ENCODE measurements at places on chromosomes 11 and 22.
A peak's percentile ranks its signal among the peaks of the same experiment; 100 is the strongest.

- DNase-seq = no peak
Measured at GRCh38 chr11:36350137-36350513, 54.0 kb downstream of the PRR5L start.

- DNase-seq = no peak
Measured at GRCh38 chr22:19079691-19080090, 42.5 kb downstream of the DGCR2 start.

- no peak for DNase-seq
Measured at GRCh38 chr22:49099496-49100124, 728.1 kb downstream of the BRD1 start.

GRCh38 chr11:27401833-27402316 lies 38.9 kb upstream of the CCDC34 start:
- no peak for DNase-seq

GRCh38 chr11:81792416-81792815 lies 941.2 kb downstream of the FAM181B start:
- DNase-seq = no peak

DNA sequence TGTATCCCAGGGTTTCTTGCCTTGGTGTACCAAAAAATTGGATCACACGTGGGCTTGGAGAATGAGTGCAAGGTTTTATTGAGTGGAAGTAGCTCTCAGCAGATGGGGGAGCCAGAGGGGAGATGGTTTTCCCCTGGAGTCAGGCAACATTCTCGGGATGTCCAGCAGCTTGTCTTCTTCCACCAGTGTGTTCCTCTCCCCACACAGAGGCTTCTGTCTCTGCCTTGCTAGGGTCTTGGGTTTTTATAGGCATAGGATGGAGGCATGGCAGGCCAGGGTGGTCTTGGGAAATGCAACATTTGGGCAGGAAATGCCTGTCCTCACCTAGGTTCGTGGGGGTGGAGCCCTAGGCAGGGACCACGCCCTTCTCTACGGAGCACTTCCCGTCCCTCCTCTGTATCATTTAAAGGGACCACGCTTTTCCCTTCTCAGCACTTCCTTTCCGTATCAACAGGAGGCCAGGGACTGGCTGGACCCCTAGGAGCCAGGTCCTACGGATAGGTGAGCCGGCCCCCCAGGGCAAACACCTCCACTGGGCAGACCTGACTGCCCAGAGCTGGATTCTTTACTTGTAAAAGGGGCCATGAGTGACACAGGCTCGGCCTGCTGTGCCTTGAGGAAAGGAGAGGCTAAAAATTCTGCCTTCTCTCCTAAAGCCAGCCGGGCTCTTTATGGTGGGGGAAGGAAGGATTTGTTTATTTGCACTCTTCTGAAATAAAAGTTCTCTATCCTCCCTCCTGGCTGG lies 55.3 kb upstream of the CCDC188 start:
- DNase-seq = peak; percentile 52

- DNase-seq = no peak
Measured at GRCh38 chr11:116240710-116241109, 532.1 kb downstream of the BUD13 start.

DNA sequence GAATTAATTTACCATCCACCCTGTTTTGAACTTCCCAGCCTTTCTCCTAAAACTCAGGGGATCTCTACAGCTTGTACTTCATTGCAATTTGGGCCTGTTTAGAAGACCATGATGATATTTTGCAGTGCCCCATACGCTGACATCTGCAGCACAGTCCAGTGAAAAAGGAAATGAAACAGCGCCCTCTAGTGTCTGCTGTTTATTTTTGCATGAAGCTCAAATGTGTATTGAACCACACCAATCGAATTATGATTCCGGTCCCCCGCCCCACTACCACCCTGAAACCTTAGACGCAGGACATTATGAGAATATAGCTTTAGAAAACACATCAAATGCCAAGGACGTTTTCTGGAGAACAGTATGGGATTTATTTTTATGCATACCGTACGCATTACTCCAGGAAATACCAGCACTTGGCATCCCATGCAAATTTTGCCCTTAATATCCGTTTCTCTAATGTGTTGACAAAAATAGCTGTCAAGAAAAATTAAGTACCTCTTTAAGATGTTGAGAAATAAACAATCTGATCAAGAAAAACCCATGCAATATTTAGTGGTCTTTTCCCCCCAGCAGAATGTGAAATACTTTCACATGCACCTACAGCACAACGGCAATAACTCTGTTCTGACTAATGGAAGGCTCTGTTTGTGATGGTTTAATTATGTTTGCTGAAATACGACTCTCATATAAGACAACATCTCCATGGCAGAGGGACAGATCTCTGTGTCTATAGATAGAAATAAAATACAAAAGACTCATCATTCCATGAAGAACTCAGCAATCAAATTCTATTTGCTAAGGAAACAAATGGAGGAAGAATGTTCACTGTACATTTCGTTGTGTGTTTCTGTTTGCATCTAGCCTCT lies 93.9 kb downstream of the TECTA start:
- no peak for DNase-seq

DNA sequence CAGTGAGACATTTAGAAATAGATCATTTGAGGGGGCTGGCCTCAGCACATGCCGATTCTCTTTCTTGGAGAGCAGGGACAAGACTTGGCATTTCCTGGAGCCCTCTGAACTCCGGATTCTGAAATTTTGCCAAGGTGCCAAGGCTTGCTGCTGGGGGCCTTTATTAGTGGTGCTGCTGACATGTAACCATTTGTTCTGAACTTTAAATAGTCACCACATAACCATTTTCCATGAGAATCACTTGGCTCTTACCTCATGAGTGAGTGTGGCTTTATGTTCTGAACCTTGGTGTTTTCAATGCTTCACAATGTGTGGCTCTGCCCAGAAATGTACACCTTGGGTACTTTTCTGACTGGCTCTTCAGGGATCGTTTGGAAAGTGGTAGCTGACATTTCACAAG lies 33.3 kb downstream of the SYT13 start:
- no peak for DNase-seq

GRCh38 chr22:22709719-22710445 lies 65.5 kb downstream of the GGTLC2 start:
- DNase-seq = no peak

- DNase-seq = no peak
Measured at GRCh38 chr11:64627371-64627770, 36.4 kb downstream of the SLC22A12 start.

DNA sequence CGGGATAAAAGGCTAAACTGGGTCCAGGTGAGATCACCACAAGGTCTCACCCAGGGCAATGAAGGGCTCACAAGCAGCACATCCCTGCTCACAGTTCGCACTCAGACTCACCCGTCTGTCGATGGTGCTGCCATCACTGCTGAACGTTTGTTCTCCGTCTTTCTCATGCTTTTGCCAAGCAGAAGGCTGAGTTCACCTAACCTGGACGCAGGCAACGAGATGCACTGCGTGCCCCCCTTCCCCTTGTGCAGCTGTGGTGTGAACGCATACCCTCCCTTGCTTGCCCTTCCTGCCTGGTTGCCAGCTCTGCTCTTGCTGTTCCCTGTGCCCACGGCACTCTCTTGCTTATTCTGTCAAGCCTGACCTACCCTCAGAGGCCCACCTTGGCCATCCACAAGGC lies 18.0 kb downstream of the KCTD21 start:
- DNase-seq = no peak

DNA sequence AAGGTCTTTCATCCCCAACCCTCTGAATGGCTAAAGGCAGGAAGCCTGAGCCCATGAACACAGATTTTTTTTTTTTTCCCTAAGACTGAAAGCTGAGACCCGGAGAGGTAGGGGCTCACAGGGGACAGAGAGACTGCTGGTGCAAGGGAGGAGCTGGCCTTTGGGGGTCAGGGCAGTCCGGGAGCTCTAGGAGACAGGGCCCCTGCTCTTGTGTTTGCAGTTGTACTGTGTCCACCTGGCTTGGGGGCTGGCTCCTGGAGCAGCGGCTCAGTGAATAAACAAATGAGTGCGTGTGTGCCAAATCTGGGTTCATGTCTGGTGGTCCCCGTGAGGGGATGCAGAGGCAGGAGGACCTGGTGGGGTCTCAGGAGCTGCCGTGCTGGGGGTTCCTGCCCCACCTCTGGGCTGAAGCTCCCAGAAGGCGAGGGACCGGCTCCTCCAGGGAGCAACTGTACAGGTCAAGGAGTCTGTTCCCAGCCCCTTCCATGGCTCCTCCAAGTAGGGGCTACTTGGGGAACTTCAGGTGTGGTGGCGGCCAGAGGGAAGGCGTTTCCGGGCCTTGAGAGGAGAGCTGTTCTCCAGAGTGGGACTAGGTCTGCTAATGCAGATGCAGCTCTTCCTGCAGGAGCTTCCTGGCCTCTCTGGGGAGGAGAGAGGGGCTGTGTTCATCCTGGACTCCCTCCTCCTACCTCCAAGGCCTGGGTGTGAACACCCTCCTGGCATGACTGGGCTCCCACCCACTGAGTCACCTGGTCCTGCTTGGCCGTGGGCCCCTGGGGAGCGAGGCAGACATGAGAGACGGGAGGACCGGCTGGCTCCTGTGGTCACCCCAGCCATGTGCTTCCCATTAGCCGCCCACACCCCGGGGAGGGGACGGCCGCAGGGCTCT lies 57.6 kb downstream of the FBXO7 start:
- DNase-seq = no peak

- peak; percentile 82 for DNase-seq
Measured at GRCh38 chr11:62791501-62792201, at the start of gene TMEM223. TMEM223 (minus strand) TSS chr11:62792006; CDS start chr11:62791994, 12 bp downstream.
